ENCODE measurements at places on chromosomes 11 and 22.

DNA sequence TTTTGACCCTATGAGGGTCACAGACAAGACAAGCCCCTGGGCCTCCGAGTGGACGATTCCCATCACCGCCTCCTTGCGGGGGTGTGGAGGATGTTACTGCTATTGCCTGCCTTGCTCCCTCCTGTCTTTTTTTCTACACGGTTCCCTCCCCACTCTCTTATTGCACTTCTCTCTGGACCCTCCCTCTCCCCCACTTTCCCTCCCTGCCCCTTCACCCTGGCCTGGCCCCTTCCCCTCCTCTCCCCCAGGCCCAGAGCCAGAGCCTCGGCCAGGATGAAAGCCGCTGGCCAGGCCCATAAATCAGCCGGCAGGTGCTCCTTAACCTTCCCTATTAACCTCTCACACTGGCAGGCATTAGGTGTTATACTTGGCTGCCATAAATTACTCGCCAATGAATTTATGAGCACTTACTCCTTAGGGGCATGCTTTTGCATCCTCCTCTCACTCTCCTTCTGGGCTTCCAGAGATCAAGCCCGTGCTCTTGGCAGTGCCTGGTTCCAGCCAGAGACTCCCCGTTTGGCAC lies 18.3 kb upstream of the ALX4 start:
- peak; percentile 21 for DNase-seq

- no peak for DNase-seq
Observed at GRCh38 chr22:49900441-49901230, 17.6 kb downstream of the ALG12 start.

GRCh38 chr11:117606790-117607189 lies 190.2 kb downstream of the DSCAML1 start:
- DNase-seq, result no peak

GRCh38 chr11:27401833-27402316 lies 38.9 kb upstream of the CCDC34 start:
- DNase-seq, result peak; percentile 26

DNA sequence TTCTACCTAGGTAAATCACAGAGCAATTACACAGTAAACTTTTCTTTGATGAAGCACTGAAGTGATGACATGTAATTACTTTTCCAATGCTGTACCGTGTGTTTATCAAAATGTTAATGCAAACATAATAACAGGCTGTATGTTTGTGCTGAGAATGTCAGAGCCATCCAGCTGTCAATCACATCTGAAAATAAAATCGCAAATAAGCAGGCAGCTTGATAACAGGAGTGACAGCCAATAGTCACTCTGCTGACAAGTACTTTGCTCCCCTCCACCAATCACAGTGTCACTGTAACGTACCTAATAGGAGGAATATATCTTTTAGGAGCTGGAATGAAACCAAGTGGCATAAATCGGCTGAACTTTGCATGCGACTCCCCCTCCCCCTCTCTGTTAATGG lies 119.7 kb downstream of the KIRREL3 start:
- no peak for DNase-seq

DNA sequence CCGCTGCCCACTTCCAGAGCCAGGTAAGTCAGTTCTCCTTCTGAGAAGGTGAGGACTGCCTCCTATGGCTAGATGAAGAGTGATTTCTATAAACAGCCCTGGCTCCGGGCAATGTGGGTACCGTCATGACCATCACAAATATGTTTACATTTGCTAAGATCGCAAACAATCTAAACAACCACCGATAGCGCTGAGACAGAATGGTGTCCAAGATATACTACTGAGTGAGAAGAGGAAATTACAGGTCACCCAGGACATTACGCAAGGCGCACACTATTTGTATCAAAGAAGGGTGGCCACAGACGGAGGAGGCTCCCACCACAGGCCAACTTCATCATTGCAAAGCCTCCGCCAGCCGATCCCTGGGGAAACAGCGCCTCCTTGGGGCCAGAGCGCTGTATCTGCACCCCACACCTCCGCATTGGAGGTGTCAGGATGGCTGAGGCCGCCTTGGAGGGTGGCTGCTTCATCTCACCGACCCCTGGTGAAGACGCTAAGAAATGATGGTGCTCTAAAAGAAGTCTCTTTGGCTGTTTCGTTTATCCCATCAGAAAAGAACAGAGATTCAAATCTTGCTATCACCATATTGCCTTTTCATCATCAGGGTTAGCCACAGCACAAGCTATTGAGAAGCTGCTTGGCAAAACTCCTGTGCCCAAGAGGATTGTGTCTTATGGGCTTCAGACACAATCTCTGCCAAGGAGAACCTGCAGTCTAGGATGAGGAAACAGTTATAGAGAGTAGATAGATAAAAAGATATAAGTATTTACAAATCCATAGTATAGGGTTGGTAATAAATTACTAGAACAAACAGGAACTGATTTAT lies 12.3 kb upstream of the ASRGL1 start:
- no peak for DNase-seq

DNA sequence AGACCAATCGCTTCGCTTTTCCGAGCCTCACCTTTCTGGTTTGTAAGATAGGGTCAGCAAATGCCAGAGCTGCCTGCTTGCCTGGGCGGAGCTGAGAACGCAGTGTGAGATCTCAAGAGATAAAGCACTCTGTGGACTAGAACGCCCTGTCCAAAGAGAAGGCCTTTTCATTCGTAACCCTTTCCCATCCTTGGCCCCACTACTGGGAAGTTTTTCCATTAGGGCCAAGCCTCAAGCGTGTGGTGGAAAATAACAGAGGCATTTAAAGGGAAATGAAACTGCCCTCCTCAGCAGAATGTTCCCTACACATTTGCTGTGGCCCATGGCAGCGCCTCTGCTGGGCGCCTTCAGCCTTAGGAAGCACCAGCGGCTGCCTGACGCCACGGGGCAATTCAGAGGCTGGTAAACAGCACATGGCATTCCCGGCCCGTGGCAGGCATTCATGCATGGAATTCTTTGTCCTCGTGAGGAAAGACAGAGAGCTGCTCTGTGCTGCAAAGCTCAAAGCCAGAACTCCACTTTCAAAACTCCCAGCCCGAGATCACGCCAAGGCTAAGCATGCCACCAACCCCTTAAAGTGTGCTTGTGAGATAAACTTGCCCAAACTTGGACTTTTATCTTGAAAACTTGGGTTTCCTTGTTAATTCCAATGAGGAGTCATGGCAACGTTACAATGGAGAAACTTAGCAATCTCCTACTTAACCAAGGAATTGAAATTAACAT lies 38.1 kb downstream of the AHNAK start:
- peak; percentile 47 for DNase-seq

DNA sequence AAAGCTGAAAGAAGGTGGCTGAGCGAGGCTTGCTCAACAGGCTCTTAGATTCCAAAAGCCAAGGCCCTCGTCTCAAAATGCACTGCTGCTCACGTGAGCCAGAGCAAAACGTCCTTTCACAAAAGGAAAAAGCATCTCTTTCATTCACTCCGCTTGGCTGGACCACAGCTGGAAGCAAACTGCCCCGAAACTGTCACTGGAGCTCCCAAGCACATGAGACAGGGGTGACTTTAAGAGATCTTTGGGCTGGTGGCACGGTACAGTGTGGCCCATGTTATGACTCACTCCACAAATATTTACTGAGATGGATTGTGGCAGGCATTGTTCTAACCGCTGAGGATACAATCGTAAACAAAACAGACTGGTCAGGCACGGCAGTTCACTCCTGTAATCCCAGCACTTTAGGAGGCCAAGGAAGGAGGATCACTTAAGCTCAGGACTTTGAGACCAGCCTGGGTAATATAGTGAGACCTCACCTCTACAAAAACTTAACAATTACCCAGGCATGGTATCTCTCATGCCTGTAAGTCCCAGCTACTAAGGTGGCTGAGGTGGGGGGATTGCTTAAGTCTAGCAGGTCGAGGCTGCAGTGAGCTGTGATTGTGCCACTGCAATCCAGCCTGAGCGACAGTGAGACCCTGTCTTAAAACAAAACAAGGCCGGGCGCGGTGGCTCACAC lies 3.6 kb downstream of the PLA2G6 start:
- DNase-seq, result no peak

DNA sequence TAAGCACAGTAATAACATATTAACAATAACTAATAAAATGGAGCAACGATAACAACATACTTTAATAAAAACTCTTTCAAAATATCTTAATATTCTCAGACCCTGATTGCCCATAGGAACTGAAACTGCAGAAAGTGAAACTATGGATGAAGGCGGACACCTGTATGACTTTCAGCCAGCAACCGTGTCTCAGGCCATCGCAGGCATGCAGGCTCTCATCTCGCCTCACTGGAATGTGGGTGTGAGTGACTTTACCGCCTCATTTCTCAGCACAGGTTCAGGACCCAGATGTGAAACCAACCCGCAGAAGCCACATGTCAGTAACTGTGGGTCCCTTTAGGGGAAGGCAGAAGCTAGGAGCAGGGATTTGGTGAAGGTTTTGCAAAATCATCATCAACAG lies 539.1 kb downstream of the FAM181B start:
- DNase-seq, result no peak

DNA sequence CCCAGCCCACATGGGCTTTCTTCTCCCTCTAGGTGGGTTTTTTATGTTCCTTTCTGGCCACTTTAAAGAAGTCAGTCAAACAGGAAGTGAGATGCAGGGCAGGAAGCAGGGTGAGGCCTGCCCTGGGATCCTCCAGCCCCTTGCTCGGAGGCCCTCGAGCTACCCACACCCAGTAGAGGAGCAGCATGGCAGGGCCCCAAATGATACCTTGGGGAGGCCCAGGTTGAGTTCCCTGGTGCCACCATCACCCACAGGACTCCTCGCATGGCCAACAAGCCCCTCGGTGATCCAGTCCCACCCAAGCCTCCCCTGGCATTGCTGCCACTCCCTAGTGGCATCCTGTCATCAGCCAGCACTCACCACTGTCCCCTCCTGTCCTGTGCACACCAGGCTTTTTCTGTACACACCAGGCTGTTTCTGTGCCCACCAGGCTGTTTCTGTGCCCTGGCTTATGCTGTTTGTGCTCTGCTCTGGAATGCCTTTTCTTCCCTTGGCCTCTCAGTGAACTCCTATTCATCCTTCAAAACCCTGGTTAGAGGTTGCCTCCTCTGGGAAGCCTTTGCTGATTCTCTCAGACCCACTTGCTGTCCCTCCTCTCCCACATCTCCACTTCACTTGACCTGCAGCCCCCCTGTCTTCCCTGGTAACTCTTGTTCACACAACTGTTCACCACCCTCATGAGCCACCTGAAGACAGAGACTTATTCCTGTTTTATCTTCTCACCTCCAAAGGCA lies 3.1 kb upstream of the PTGDR2 start:
- no peak for DNase-seq

- no peak for DNase-seq
Observed at GRCh38 chr22:19118329-19118880, 3.8 kb downstream of the DGCR2 start.

DNA sequence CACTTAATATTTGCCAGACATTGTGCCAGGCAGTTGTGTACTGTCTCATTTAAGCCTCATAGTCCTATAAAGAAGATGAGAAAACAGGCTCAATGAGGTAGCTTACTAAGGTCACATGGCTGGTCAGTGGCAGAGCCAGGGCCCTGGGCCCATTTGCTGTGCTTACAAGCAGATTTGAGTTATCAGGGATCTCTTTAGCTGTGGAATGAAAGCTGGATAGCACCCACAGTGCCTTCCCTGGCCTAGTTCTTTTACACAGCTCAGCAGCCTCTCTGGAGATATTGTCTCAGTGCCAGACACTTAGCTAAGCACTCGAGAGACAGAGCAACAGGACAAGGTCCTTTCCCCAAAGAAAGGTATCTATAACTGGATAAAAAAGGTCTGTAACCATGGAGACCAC lies 6.1 kb downstream of the TMEM86A start:
- DNase-seq, result peak; percentile 36

- DNase-seq, result no peak
Observed at GRCh38 chr11:120424970-120425332, 86.6 kb upstream of the GRIK4 start.

DNA sequence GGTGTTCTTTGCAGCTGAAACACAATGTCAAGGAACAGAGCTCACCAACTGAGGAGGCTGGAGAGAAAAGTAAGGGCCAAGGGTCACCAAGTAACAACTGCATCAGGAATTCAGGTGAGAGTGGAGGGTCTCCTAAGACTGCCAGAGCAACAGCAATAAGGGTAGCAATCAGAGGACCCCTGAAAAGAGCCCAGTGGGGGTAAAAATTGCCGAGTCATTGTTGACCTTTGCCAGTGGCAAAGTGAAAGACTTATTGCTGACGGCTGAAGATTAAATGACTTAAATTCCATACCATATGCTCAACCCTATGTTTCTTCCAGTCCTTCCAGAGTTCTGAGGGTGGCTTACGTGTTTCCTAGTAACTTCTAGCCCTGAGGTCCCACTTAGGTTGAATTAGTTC lies 51.9 kb upstream of the ARHGAP42 start:
- no peak for DNase-seq

GRCh38 chr11:67256477-67257135 lies 9.7 kb upstream of the GRK2 start:
- DNase-seq, result no peak

GRCh38 chr11:75380716-75381420 lies 18.4 kb upstream of the RPS3 start:
- DNase-seq, result no peak

DNA sequence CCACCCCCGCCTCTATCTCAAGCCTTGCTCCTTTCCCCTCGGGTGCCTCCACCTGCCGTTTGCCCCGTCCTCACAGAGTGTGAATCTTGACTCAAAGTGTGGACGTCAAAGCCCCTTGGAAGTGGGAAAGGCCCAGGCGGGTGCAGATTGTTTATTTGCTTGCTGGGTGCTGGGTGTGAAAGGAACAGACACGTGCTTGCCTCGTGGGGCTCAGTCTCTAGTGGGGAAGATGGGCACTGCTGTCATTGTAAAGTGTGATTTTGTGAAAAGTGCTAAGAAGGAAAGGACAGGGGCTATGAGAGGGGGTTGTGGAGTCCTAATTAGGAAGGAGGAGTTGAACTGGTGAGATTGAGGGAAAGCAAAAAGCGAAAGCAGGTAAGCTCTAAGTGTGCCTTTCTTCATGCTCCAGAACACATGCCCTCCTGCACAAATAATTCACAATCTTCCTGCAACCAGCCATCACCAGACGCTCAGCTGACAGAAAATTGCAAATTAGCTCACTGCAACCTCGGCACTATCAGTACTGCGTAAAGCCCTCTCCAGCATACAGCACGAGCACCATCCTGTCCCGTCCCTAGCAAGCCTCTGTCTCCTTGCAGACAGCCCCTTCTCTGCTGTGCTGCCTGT lies 9.7 kb upstream of the GCAT start:
- no peak for DNase-seq

All from DMS79 (cell line).